ENCODE measurements at places on chromosomes 6 and 20. TPM values are rescaled to one million over a fixed set of nuclear protein-coding genes. Genes with fewer than 3 reads are reported as not detected.

The CRISP3 gene
- not detected for polyA plus RNA-seq

The TBXT gene
- polyA plus RNA-seq, result not detected

The MDFI gene
- 150 TPM for polyA plus RNA-seq

The MRAP2 gene
- 8.4 TPM for polyA plus RNA-seq

The AFG1L gene
- polyA plus RNA-seq, result 7.8 TPM

The PTPRT gene
- 46.1 TPM for polyA plus RNA-seq

The CLIC1 gene
- polyA plus RNA-seq, result 87.1 TPM

The ZC2HC1B gene
- polyA plus RNA-seq, result not detected

The FILIP1 gene
- 2.6 TPM for polyA plus RNA-seq
